ENCODE measurements at places on chromosomes 12 and 14.
A peak's percentile ranks its signal among the peaks of the same experiment; 100 is the strongest.

- DNase-seq: no peak
These were observed 849.2 kb upstream of the LRFN5 start for GRCh38 chr14:40757376-40757950.

GRCh38 chr14:57008534-57008933 lies 198.3 kb upstream of the OTX2 start:
- DNase-seq: no peak

GRCh38 chr14:67442139-67442906 lies 30.4 kb upstream of the PLEK2 start:
- DNase-seq: no peak

DNA sequence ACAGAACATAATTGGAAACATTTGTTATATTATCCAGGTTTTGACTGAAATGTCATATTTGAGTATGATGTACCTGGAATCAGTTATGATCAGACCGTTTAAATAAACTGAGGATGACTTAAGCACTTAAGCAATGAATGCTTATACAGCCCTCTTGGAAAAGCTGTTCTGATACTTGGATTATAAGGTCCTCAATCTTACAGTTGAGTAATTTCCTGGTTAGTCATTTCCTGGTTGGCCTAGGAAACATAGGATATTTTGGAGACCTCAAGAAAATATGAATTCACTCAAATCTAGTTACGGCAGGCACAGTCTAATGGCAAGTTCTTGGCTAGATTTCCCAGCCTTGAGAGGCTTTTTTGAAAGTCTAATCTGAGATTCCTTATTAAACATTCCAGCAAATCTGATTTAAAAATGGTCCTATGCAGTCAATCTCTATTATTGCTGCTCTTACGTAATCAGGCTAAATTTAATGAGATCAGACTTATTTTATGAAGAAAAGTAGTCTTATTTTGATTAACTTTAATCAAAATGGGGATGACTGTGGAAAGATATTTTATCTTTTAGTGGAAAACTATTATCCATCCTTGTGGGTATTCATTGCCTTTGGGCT lies 447.2 kb downstream of the SNAPC1 start:
- DNase-seq: no peak

DNA sequence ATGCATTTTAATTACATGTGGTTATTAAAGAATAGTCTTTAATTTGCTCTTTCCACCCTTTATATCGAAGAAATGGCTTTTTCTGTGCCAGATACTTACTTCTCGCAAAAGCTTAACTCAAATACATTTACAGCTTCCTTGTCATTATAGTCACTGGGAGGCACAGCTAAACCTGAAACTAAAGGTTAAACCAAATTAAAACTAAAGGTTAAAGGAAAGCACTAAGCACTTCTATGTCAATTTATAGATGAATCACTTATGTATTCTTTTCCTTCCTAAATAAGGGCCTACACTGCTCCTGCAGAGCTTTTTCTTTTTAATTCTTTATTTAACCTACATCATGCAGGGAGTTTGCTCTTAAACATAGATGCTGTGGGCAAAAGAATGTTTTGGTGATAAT lies 9.1 kb downstream of the C14orf93 start:
- DNase-seq: no peak

DNA sequence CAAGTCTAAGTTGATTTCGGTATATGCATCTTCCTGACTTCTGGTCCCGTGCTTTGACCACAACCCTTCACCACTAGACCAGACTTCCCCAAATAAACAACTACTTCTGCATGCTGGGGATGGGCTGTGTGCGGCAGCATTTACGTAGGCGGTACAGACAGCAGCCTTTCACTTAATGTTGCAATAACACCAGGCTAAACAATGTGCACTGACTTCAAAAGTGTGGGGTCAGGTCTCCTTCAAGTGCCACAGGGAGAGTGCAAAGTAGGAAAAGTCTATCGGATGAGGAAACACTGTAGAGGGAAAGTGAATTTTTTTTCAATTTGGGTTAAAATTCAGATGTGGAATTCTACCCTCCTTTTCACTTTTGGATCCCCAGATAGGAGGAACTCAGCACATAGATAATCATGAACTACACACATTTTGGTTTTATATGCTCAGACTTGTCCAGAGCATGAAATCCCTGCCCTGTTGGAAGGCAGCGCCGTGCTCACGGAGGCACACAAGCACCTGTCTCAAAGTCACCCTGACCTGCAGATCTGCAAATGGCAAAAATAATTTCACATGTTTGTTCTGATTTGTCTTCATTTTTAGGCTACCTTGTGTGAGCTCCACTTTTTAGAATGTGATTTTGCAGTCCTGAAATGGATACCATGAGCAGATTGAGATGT lies 3.6 kb upstream of the FOS start:
- DNase-seq: no peak

DNA sequence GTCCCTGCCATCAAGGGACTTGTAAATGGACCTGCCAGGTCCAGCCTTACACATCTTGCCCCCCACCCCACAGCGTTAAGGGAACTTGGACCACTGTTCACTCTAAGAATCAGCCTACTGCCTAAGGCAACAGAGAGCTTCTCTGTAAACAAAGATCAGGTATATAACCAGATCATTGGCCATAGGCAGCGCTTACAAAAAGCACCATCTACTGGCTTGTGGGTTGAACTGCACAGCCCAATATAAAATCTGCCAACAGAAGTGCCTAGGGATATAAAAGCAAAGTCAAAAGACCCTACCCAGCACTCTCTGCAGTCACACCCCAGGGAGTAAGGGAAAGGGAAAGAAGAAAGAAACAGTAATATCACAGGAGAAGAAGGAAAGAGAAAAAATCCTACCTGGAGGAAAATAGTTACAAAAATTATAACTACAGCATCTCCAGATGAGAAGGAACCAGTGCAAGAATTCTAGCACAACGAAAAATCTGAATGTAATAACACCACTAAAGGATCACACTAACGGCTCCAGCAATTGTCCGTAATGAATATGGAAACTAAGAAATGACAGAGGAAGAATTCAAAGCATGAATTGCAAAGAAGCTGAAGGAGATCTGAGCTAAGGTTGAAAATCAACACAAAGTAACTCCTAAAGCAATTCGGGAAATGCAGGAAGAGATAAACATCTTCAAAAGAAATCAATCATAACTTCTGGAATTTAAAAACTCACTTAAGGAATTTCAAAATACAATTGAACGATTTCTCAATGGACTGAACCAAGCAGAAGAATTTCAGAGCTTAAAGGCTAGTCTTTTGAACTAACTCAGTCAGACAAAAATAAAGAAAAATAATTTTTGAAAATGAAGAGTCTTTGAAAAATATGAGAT lies 95.2 kb upstream of the PCED1B start:
- peak; percentile 14 for DNase-seq

GRCh38 chr14:75249958-75250336 lies 28.7 kb upstream of the FOS start:
- DNase-seq: no peak

DNA sequence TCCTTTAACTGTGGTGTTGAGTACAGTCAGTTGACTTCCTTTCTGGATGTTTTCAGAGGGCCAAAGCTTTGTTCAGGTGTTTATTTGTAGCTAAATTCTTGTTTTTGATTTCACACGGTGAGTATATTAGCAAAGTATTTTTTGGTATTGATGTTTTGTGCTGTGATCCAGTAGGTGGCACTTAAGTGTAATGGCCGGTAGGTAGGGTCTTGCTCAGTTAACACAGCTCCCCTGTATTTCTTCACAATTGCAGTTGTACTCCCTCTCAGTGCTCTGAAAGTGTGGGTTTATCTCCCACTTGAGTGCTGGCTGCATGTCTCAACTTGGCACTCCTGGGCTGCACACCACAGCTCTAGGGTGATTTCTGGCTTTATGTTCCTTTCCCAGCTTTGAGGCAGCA lies 339.5 kb downstream of the AEBP2 start:
- DNase-seq: no peak

DNA sequence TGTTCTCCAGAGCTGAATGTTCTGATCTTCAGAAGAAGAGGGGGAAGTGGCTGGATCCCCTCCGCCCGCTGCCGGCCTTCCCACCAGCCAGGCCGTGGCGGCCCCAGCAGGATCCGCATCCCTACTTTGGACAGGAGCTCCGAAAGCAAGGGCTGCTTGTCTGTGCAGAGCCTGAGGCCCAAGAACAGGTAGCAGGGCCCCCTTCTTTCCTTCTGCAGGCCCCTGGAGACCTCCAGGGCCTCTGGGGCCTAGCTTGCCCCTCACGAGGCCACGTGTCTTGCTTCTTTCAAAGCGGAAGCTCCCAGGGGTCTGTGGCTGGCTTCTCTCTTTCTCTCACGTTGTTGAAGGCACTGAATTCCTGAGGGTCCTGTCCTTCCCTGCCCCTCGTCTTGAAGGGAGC lies 13.2 kb downstream of the PGF start:
- no peak for DNase-seq

- no peak for DNase-seq
These were observed 1.7 kb downstream of the VSIG10 start for GRCh38 chr12:118102070-118102469.

GRCh38 chr12:101793401-101793800 lies 37.4 kb downstream of the GNPTAB start:
- DNase-seq: no peak

DNA sequence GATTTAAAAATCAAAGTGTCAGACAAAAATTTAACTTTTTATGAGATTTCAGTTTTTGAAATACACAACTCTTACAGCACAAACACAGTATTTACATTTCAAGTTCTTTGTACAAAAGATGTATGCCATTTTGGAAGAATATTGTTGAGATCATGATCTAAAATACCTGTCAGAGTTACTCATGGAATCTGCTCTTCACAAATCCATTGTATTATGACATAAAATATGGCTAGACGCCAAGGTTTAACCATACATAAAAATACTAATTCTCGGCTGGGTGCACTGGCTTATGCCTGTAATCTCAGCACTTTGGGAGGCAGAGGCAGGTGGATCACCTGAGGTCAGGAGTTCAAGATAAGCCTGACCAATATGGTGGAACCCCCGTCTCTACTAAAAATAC lies 6.2 kb upstream of the SYCP3 start:
- DNase-seq: no peak

DNA sequence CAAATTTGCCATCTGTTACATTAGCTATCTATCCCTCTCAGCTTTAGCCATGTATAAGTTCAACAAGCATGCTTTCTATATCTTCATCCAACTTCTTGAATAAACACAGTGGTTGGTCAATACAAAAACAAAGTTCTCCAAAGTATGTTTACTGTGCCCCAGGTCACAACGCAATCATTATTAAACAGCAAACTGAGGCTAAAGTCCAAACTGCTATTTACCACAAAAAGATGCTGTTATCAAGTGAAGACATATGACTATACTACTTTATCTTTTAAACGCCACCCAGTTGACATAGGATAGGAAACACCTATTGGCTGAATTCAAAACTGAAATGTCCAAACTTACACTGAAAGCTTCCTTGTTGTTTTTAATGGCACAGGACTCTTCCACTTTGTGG lies 11.7 kb downstream of the ZCCHC8 start:
- no peak for DNase-seq

GRCh38 chr12:52234223-52234810 lies 1.3 kb downstream of the KRT7 start:
- DNase-seq: no peak
